ENCODE measurements at places on chromosomes 1 and 21.
A peak's percentile ranks its signal among the peaks of the same experiment; 100 is the strongest.

- no peak for DNase-seq
These were observed 24.5 kb downstream of the WNT4 start for GRCh38 chr1:22118291-22118992.

- DNase-seq: no peak
These were observed 506 bp upstream of the SRP9 start for GRCh38 chr1:225777058-225777582.

DNA sequence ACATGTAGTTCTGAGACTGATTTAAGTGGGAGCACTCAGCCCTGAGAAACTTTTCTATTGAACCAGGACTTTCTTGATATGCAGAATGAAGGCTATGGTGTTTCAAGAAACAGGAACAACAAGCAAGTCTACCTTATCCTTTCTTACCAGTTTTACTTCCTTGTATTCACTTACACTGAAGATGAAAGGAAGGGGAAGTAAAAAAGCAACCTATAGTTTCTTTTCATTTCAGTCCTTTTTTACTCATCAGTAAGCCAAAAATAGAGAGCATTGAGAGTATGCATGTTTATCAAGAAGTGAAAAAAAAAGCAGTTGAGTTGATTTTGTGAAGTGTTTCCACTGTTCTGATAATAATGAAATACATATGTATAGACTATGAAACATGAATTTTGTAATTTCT, 1010.3 kb downstream of the AMY1C start:
- no peak for DNase-seq

DNA sequence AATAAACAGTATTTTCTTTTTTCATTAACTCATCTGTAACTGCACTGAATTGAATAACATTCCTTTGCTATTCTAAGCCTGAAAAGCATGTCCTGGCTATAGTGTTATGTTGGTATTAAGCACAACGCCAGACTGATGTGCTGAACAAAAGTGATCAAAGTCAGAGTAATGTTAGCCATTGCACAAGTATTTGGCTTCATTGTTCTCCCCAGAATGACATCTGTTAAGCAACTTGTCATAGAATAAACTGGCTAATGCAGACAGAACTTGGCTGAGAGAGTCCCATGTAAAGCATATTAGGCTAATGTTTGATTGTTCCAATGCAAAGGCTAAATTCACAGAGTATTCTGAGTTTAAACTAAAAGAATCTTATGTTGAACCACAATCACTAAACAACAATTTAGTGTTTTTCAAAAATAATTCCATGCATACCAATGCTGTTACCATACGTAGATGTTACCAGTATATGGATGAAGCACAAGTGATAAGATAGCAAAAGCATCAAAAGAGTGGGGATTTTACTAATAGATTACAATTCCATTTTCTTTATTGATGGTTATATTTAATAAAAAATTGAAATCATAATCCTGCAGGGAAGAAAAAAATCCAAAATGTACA, 235.3 kb upstream of the DMRTA2 start:
- DNase-seq: no peak

GRCh38 chr1:30721812-30722537, 1.4 kb downstream of the MATN1 start:
- no peak for DNase-seq

GRCh38 chr1:26070296-26070962, 3.0 kb upstream of the TRIM63 start:
- no peak for DNase-seq

DNA sequence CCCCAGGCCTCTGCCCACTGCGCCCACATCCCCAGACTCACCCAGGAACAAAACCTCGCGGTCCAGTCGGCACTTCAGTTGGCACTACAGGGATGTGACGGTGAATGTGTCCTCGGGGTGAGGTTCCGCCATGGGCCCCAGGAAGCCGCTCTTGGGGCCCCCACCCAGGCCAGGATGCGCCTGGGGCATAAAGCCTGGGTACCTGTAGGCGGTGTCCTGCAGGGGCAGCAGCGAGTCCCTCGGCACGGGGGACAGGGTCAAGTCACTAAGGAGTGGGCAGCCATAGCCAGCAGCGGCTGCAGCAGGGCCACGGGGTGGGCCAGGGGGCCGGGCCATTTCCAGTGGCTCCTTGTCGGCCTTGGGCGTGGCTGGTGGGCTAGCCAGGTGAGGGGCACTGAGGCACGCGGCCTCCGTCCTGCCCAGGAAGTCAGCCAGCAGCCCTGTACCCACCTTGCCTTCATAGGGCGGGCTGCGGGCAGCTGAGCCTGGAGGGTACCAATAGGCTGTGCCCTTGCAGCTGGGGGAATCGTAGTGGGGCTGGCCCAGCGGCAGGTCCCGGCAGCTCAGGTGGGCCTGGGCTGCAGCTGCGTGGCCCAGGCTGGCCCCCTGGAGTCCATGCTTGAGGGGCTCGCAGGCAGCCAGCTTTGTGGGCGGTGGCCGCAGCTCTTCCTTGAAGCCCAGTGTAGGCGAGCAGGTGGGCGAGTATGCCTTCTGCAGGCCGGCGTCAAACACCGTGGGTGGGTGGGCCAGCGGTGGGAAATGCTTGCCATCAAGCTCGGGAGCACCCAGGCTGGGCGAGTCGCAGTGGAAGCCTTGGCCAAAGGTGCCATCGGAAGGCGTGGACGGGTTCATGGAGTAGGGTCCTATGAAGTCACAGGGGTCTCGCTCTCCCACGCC, 56.5 kb downstream of the AHDC1 start:
- no peak for DNase-seq

- no peak for DNase-seq
These were observed 49.6 kb downstream of the SLC9C2 start for GRCh38 chr1:173553312-173553711.

DNA sequence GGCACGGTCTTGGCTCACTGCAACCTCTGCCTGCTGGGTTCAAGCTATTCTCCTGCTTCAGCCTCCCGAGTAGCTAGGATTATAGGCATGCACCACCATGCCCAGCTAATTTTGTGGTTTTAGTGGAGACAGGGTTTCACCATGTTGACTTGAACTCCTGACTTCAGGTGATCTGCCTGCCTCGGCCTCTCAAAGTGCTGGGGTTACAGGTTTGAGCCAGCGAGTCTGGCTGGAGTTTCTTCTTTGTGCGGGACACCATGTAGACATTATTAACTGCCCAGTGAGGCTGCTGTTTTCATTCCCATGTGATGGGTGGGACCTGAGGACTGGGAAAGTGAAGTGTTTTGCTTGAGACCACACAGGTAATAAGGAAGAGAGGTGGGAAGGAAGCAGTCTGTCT, 23.3 kb downstream of the PLA2G5 start:
- no peak for DNase-seq

- DNase-seq: no peak
These were observed 12.9 kb downstream of the TNFRSF14 start for GRCh38 chr1:2569060-2569459.

GRCh38 chr1:229106526-229107125, 164.3 kb upstream of the RAB4A start:
- no peak for DNase-seq

- no peak for DNase-seq
These were observed 19.4 kb downstream of the KRTAP10-1 start for GRCh38 chr21:44520326-44521300.

- DNase-seq: peak; percentile 48
These were observed 83.9 kb upstream of the PLPPR4 start for GRCh38 chr1:99180343-99180808.

- no peak for DNase-seq
These were observed 161.1 kb downstream of the PIGK start for GRCh38 chr1:77057994-77058585.

GRCh38 chr1:50970931-50971582, 1.0 kb downstream of the CDKN2C start:
- DNase-seq: no peak

- no peak for DNase-seq
These were observed 129.8 kb downstream of the PBX1 start for GRCh38 chr1:164688791-164689190.

GRCh38 chr1:172818841-172819527, 160.1 kb downstream of the FASLG start:
- peak; percentile 17 for DNase-seq

DNA sequence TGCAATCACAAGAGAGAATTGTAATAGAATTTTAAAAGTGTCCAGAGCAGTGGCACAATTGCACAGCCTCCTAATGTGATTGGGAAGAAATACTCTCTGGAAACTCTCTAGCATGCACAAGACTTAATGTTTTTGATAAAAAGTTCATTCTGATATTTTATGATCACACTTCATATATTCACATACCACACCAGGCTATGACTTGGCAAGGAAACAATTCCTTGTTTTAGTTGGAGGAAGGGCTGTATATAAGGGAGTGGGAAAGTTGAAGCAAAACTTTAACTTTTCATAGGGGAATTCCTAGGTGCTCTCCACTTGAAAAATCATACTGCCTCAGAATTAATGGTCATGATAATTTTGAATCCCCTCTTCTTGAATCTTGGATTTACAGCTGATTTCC, 61.5 kb upstream of the ASB17 start:
- no peak for DNase-seq

DNA sequence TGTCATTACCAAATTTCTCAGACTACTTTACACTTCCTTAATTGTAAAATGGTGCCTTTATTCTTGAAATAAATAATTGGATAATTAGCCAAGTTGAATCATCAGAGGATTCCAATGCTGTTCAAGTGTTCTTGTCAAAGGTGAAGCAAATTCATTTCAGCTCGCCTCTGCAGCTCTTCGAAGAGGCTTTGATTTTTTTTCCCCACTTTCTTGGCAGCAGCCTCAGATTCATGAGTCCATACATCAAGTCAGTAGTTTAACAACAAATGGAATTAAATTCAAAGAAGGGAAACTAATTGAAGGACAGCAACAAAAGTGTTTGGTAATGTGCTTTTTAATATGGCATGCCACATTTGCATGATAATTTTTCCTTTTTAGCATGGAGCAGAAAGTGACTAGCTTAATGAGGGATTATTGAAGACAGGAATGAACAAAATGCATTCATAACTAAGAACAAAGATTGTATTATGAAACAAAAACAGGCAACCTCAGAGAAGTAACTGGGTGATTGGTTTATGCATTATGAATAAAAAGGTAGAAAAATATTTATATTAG, 239.0 kb downstream of the USH2A start:
- DNase-seq: no peak

- DNase-seq: no peak
These were observed 52.7 kb upstream of the COA6 start for GRCh38 chr1:234320549-234320948.

GRCh38 chr1:23242414-23242813, 25.1 kb upstream of the HTR1D start:
- no peak for DNase-seq

DNA sequence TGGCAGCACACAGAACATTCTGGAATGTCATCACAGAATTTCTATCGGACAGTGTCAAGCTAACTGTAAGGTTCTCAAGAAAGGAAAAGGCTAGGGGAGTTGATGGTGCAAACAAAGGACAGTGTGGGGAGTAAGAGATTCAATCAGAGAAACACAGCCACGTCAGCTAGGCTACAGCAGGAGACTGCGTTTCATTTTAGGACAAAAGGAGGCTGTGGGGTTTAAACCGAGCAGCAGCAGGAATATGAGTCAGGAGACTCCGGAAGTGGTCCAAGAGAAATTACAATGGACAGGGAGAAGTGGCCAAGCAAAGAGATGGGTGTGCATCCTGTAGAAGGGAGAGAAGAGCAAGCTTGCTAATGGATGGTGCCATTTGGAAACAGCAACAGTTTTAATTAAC, 37.4 kb upstream of the C1orf198 start:
- no peak for DNase-seq

All from stimulated activated CD4-positive, alpha-beta T cell treated with anti-CD3 and anti-CD28 coated beads, Interleukin-4, amount 100 ng/mL, for 4 hours (primary cell).